ENCODE measurements at places on chromosomes 1 and 21.

GRCh38 chr1:39623053-39623452, 16.4 kb downstream of the HEYL start:
- DNase-seq: no peak

DNA sequence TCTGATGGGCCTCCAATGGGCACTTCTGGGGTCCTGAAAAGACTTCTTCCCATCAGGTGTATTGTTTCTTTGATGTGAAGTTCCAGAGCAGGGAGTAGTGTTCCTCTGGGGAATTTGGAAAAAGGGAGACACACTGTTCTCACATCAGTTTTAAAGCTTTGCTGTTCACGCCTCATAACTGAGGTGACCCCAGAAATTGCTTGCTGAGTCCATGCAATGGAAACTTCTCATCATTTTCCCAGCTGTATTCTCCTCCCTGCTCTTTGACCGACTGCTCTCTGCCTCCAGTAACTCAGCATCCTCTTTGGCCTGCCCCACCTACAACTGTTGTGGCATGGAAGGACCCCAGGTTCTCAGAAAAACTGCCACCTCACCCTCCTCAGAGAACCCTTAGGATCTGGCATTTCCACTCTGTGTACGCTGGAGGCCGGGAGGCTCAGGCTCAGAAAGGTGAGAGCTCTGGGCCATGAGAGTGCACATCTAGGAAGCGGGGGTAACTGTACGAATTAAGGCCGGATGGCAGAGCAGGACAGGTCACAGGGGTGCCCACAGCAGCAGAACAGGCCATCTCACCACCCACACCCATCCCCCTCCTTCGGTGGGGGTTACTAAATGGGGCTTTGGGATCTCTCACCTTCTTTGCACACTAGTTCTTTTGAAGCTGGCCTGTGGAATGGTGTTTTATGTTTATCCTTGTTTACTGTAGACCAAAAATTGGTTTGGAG, 51.2 kb downstream of the STX6 start:
- no peak for DNase-seq

DNA sequence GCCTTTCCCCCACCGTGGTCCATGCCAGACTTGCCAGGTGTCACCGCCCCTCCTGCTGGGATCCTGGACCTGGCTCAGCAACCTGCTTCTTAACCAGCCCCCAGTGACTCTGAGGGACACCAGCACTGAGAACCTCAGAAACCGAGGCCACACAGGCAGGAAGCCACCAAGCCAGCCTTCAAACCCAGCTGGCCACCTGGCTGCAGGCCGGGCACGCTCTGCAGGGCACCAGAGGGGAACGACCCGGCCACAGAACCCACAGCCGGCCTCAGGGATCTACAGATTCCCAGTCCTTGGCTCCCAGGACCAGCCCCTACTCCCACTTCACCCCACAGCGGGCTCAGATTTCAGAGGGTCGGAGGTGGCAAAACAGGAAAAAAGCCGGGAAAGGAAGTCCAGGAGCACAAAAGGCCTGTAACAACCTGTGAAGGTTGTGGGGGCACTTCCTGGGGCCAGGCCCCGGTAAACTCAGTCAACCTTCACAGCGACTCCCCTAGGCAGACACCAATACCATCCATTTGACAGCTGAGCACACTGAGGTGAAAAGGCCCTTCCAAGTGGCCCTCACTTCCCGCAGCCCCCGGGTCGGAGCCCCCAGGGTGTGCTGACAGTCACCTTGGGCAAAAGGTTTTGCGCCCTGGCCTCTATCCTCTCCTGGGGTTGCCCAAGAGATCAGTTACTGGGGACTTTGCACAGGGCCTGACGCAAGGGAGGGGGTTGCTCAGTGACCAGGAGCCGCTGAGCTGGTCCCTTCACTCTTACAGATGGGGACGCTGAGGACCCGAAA, 14.1 kb downstream of the RUNX3 start:
- DNase-seq: no peak

GRCh38 chr1:151142411-151143056, 3.9 kb downstream of the SEMA6C start:
- DNase-seq: no peak

DNA sequence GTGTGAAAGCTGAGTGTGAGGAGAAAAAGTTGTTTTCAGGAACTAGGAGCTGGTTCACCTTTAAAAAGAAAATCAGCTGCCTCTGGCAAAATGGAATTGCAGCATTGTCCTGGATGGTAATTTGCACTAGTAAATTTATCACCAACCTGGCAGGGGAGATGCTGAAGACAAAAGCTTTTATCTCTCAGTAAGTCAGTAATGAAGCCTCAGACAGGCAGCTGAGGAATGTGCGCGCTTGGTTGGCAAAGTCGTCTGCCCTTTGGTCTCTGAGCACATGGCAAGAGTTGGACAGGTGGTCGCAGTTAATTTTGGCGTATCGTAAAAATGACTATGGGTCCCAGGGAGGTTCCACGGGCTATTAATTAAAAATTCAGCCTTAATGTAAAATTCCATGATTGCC, 131.9 kb downstream of the BACH1 start:
- no peak for DNase-seq

GRCh38 chr1:239805042-239805441, 286.6 kb upstream of the FMN2 start:
- DNase-seq: no peak

- no peak for DNase-seq
Measured at GRCh38 chr1:208093754-208094719, 150.1 kb downstream of the PLXNA2 start.

DNA sequence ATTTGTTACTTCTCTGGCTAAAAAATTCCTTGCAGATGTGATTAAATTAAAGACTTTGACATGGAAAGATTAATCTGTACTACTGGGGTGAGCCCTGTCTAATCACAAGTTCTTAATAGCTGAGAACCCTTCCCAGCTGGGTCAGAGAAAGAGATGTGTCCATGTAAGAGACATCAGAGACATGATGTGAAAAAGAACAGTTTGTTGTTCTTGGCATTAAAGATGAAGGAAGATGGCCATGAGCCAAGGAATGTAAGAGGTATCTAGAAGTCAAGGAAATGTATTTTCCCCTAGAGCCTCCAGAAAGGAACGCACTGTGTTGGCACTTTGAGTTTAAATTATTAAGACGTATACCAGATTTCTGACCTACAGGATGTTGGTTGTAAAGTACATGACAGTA, 1271.5 kb upstream of the PRMT6 start:
- no peak for DNase-seq

DNA sequence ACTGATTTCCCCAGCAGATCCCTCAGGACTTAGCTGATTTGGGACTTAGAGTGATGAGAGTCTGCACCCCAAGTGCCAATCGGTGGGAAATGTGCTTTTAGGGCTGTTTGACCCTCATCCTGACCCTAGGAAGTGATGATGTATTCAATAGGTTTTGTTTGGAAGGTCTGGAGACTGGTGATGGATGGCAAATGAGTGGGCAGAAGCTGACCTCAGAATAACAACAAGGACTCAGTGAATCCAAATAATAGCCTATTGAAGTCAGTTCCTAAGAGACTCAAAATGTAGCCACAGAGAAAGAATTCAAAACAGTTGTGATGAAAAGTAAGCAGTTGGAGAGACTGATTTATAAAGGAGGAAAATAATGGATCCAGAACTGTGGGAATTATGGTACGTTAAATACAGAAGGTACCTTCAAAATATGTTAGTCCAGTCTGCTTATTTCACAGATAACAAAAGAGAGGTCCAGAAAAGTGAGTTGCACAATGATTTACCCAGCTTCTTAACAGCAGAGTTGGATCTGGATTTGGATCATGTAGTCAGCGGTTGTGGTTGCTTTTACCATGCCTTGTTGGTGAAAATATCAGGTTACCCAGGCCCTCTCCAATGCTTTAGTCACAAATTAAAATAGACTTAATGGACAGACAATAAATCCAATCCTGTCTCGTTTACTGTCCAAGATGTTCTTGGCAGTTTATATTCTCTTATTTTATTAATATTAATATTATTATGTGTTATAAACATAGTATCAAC, 123.0 kb upstream of the PTBP2 start:
- no peak for DNase-seq

- DNase-seq: no peak
Measured at GRCh38 chr1:81823082-81823481, 22.3 kb downstream of the ADGRL2 start.

DNA sequence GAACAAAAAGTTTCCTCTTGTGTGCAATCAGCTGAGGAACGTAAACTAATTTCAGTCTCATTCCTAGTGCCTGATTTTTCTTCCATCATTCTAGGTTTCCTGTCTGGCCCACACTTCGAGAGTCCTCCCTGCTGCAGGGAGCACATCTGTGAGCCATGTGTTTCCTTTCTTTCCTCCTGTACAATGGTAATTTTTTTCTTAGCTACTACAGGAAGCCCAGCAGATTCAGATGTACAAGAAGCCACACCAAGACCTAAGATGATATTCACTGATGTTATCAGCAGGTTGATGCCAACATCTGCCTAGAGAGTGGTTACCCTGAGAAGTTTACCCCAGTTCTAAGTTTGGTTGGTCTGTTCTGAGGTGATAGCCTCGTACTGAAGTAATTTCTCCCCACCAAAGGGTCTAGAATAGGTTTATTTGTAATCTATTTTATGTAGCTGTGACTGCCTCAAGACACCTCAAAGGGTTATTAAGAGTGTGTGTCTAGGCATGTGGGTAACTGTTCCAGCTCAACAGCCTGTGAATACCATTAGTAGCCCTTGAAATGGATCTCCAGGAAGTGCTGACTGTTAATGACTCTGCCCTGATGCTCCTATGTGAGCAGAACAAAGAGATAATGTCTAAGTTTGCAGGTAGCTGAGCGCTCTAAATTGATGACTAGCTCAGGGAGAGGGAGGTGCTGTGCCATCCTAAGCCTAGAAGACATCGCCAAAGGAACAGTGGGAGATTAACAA, 31.7 kb upstream of the CLDN14 start:
- DNase-seq: no peak

DNA sequence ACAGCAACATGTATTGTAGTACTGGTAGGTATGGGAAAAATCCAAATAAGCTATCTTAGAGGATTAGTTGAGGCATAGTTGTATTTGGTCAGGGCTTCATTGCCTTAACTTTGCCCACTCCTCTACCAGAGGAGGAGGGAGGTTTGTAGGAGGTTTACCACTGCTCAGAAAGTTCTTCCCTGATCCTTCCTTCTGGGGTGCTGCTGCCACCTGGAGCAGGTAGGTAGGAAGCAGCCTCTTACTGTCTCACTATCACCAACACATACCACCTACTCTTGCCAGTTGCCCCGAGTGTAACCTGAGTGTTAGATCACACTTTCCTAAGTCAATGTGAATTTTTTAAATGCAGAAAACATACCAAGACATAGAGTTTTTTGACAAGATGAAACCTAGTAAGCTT, 24.1 kb upstream of the ZSWIM5 start:
- no peak for DNase-seq

DNA sequence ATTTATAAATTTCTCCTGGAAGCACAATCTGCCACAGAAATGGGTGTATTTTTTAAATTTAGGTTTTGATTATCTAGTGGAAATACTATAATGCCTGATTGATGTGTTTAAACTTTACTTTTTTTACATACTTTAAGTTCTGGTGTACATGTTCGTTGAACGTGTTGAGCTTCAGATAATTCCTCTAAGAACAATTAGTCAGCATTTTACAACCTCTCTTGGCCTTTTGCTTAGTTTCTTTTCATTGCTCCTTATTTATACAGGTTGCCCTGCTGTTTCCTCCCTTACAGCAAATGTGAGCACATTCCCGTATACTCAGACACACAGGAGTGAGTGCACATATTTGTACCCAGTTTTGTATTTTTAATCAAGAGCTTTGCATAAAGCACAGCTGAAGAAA, 1038.9 kb downstream of the BRINP3 start:
- no peak for DNase-seq

DNA sequence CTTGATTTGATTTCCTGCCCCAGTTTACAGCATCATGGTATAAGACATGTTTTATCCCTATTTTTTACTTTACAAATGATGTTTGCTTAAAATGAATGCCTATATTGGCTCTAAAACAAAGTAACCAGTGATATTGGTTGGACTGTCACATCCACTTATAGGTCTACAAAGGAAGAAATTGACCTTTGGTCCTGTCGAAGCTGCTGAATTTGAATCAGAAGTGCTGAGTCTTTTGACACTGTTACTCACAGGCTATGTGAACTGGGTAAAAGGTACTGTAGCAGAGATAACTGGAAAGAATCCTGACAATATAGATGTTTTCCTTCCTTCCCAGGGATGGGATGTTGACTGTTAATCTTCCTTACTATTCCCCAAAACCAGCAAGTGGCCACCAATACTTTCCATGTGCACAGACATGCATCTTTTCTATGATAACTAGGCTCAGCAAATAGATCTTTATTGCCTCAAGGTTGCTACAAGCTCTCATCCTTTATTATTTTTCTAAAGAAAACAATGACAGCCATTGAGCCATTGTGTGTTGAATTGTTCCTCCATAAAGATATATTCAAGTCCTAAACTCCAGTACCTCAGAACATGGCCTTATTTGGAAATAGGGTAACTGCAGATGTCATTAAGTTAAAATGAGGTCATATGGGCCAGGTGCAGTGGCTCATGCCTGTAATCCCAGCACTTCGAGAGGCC, 175.9 kb upstream of the NR5A2 start:
- no peak for DNase-seq

DNA sequence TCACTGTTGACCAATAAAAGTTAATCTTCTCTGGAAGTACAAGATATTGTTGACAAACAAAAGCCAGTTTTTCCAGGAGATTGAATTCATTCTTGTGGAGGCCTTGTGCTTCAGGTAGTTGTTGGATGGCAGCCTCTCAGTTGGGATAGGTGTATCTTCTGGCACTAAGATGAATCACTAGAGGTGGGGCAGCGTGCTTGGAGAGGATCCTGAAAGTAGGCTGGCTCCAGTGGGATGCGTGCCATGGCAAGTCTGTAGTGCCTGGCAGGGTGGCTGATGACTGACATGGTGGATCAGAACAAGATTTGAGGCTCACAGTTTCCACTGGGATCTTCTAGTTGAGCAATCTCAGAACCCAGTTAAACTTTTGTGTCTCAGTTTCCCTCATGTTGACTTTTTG, 2.4 kb downstream of the VPS13D start:
- no peak for DNase-seq

GRCh38 chr1:78184460-78185072, 138.8 kb downstream of the GIPC2 start:
- no peak for DNase-seq

- DNase-seq: no peak
Measured at GRCh38 chr1:203509135-203509534, 15.2 kb downstream of the OPTC start.

Data from hindlimb muscle (tissue), 1 donor.